ENCODE measurements at places on chromosomes 11 and 22.

GRCh38 chr11:75524665-75525432 lies 892 bp downstream of the GDPD5 start:
- DNase-seq, result no peak

DNA sequence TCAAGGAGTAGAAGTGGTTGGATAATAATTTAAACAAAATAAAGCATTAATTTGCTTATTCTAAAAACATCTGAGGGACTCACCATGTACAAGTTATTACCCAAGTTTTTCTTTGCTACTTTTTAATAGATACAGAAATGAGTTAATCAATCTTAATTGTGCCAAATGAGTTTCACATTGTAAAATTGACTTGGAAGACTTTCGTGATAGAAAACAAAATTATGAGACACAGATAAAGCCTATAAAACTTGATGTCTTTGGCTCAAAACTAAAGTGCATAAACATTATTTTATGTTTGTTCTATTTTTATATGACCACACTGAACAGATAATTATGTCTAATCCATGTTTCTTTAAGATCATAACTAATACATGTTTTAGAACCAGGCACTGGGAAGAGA lies 10.1 kb upstream of the CWF19L2 start:
- DNase-seq, result no peak

DNA sequence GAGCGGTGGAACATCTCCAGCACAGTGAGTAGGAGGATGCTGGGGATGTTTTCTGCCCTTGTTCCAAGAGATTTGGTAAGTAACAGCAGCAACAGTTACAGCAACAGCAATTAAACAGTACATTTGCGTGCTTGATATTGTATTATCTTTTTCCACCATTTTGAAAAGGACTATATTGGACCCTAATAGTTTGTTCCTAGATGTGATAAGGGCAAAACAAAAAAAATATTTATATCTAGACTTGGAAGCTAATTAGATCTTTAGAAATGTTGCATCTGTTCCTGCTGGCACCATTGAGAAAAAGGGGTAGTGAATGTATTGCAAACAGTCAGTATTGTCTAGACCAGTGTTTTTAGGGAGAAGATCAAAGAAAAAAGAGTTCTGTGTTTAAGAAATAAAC lies 759.9 kb downstream of the JRKL start:
- DNase-seq, result no peak

DNA sequence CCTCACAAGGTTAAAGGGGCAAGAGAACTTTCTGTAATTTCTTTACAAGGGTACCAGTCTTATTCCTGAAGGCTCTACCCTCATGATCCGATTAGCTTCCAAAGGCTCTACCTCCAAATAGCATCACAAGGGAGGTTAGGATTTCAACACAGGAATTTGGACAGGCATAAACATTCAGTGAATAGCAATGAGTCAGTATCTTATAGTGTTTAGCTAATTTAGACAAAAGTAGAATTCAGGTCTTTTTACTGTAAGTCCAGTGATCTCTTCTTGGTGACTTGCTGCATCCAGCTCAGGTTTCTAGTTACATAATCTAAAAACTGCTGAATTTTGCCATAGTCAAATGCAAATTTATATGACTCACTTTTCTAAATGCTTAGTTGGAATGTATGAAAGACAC lies 1995.6 kb upstream of the RAG2 start:
- no peak for DNase-seq

GRCh38 chr22:30260682-30261081 lies 6.0 kb downstream of the OSM start:
- no peak for DNase-seq

DNA sequence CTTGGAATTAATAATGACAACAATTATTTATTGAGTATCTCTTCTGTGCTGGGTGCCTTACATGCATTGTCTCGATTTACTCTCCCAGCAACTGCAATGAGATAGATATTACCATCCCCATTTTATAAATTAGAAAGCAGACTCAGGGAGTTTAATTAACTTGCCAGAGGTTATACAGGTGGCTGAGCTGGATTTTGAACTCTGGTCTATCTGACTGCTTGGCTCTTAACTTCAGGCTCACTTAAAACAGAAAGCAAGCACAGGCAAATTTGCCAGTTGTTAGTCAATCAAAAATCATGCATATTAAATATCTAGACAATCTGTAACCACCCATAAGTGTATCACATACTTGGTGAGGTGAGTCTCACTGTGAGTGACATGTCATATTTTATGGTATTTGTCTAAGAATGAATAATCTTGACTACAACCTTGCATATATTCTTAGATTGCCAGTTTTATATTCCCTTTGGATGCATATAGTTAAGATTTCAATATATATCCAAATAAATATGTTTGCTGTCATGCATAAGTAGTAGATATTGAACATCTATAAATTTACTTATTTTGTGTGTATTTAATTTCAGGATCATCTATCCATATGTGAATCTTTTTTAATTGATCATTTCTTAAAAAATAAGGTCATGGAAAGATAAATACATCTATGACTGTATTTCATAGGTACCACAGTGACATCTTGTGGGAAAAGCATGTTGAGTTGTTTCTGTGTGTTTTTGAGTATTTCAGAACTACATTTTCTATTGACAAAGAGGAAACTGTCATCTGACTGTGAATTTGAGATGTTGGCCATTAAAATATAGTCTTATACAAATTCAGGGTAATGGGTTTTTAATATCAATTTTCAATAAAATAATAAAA lies 112.0 kb upstream of the ARHGAP42 start:
- no peak for DNase-seq

- DNase-seq, result no peak
Observed at GRCh38 chr11:124812876-124813275, 12.7 kb upstream of the MSANTD2 start.

- DNase-seq, result no peak
Observed at GRCh38 chr11:65575568-65576231, at the start of gene EHBP1L1. Gene EHBP1L1 (plus strand): TSS chr11:65576053. CDS start chr11:65576303, 250 bp downstream.

- no peak for DNase-seq
Observed at GRCh38 chr11:100676901-100677300, 10.2 kb upstream of the ARHGAP42 start.

DNA sequence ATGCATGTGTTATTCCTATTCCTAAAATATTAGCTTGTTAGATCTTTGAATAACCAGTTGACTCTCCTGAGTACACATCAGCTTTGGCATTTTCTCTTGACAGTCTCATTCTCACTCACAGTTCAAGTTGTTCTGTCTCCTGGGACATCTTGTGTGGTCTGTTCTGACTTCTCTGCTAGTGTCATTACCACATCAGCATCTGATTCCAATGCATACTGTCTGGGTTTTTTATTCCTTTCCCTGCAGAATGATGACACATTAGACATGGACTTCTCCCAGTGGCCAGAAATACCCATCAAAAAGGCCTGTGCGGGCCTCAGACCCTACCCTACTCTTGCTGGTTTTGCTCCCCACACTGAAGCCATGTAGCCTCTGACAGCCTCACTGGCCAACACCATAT lies 2.7 kb downstream of the ZNF74 start:
- DNase-seq, result no peak

DNA sequence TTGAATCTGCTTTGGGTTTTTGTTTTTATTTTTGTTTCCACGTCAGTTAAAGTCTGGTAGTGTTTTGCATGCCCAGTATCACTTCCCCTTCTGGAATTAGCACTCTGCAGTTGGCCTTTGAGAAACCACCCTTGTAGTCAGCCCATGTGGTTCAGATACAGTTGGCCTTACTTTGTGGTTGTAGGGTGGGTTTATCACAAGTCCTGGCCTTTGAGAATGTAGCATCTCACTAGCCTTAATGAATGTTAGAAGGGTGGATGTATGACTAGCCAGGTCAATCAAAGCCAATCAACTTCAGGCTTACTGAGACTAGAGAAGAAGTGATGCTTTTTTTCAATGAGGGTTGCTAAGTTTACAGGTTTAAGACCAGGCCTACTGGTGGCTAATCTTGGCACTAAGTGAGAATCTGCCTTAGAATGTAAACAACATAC lies 19.8 kb downstream of the ARL14EP start:
- DNase-seq, result no peak

DNA sequence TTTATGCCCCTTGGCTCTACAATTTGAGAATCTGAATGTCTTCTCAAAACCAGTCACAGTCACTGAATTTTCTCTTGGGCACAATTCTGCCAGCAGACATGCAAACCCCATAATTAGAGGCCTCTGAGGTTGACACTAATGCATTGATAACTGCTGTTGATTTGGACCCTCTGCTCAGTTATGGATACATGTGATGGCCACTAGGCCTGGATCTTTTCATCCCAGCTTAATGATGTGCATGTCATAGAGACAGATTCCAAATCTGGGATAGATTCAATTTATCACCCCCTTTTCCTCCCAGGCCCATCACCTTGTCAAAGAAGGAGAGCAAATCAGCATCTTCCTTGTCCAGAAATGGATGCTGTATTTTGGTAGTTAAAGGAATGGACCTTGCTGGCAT lies 92.2 kb downstream of the C11orf91 start:
- DNase-seq, result no peak

DNA sequence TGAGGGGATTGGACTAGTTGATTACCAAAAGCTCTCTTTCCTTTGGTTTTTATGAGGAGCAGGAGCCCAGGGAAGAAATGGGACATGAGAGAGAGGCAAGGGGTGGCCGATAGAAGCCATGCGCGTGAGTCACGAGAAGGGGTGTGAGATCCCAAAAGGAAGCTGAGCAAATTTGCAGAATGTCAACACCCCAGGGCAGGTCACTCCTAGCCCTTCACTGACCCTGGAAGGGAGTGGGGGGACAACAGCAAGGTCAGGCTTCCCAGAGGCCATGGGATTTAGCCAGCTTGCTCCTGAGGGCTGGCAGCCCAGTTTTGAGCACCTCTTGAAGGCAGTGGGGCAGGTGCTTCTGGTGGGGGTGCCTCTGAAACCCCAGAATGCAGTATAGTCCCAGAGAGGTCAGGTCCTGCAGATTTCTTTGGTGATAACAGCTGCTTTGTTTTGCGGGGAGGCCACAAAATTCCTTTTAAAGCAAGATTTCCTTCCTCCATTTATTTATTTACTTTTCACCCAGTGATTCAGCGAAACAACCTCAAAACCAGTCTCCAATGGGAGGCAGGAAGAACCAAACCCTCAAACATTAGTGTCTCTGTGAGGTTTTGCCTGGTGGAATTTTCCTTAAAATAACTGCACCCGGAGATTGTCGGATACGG lies 40.1 kb upstream of the TIMP3 start:
- DNase-seq, result no peak

GRCh38 chr11:70212227-70212811 lies 9.2 kb downstream of the FADD start:
- DNase-seq, result no peak

DNA sequence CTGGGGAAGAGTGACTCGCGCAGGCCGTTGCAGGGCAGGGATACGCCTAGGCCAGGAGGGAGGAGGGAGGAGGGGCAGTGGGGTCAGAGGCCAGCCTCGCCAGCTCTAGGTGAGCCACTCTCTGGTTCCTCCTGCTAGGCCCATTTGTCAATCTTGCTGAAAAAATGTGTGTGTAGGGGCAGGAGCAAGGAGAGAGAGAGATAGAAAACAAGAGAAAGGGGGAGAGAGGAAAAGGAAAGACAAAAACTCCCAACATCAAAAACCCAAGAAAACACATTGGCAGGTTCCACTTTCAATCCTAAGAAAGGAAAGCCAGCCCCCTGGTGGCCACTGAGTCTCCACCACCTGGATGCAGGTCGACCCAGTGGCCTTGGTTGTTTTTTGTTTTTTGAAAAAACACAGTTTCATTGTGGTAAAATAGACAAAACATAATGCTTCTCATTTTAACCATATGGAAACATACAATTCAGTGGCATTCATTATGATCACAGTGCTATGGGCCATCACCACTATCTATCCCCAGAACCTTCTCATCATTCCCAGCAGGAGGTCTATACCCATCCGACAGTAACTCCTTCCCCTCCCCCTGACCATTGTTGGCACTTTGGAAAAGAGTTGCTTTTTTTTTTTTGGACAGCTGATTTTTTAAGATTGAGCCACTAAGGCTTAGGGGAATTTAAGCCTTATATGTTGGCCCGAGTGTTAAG lies 10.9 kb downstream of the OMP start:
- DNase-seq, result peak; percentile 29

DNA sequence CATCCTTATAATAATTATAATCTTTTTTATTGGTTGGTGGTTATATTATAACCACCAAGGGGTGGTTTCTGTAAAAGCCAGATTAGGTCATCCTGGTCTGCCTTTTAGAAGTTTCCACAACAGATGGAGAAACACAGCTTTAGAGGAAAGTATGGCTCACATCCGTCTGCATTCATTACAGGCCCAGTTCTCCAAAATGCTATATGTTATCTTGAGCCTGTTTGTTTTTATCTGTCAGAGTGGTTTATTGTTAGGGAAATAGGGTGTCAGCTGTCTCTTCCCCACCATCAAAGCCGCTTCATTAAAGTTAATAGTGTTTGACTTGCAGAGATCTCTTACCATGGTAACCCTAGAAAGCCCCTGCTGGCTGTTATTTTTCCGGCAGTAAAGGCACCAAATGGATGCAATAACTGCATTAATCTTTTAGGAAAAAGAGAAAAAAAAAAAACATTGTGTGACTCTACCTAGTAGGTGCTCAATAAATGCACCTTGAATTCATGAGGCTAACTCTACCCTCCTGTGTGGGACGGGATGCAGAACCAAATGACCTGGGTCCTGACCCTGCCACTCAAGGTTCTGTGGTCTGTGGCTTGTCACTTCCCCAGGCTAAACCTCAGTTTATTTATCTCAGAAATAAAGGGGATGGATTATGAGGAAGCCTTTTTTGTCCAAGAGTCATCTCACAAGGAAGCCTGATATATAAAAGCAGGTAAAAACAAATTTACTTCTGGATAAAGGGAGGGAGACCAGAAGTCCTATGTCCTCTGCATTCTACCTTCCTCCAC lies 118.3 kb downstream of the WT1 start:
- no peak for DNase-seq

- peak; percentile 35 for DNase-seq
Observed at GRCh38 chr22:46027211-46028105, 50.5 kb upstream of the WNT7B start.

DNA sequence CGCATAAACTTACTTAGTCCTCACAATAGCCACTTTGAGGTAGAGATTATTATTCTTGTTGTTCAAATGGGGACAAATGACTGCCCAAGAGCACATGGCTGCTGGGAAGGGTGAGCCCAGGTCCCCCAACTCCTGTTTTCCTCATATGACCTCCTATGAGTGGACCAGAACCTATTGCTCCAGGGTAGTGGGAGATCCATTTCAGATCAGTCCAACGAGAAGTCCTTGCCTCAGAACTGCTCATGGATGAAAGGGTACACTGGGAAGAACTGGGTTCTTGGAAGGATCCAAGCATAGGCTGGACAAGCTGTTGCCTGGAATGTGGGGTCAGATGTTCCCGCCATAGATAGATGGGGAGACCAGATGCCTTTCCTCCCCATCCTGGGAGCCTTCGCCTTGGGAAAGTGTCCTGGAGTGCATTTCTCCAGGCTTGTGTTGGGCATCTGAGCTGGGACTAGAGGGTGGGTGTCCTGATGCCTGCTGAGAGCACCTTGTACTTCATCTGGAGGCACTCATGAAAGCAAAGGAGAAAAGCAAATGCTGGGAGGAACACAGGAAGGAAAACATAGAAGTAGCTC lies 146.3 kb upstream of the B3GAT1 start:
- DNase-seq, result no peak

GRCh38 chr11:86781546-86781945 lies 18.8 kb upstream of the PRSS23 start:
- DNase-seq, result no peak

- peak; percentile 90 for DNase-seq
Observed at GRCh38 chr22:46006379-46007002, 29.5 kb upstream of the WNT7B start.
